ENCODE measurements at places on chromosomes 7 and 10.

DNA sequence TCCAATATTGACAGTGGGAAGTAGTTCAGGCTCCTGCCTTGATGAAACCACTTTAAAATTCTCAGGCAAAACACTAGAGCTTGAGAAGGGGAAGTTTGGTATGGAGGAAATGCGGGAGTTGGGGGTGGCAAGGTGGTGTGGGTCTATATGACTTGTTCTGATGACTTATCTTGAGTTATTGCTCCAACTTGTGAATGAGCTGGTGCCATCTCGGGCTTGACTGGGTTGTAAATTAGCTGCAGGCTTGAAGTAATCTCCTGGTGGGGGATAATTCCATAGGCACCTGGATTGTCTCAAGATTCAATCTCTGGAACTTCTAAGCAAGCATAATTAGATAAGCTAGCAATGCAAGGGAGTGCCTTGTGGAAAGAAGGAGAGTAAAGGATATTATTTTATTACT is 29.0 kb downstream of the MRPL32 start:
- DNase-seq, result no peak

GRCh38 chr7:27605689-27606269 is 56.9 kb downstream of the HIBADH start:
- DNase-seq, result no peak

DNA sequence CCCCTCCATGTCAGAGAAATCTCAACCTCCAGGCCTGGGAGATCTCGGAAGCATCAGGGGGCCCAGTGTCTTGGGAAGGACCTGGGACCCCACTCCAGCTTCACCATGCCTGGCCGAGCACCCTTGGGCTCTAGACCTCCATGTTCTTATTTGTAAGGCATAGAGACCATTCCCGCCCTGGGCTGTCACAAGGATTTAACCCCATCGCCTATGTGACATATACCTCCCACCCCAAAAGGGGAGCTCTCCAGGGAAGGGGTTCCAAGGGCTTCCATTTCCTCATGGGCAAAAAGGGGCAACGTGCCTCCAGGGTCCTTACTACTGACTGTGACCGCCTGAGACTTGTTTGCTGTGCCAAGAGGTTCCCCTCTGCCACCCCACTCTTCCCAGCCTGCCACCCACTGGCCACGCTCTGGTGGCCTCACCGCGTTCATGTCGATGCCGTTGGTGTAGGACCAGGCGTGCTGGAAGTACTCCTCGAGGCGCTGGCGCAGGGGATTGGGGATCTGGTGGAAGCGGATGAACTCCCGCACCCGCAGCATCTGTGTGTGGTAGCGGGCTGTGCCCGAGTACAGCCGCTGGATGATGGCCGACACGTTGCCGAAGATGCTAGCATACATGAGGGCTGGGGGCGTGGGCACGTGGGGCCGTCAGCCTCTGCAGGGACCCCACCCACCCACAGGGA is 27.5 kb downstream of the KCNH2 start:
- no peak for DNase-seq

DNA sequence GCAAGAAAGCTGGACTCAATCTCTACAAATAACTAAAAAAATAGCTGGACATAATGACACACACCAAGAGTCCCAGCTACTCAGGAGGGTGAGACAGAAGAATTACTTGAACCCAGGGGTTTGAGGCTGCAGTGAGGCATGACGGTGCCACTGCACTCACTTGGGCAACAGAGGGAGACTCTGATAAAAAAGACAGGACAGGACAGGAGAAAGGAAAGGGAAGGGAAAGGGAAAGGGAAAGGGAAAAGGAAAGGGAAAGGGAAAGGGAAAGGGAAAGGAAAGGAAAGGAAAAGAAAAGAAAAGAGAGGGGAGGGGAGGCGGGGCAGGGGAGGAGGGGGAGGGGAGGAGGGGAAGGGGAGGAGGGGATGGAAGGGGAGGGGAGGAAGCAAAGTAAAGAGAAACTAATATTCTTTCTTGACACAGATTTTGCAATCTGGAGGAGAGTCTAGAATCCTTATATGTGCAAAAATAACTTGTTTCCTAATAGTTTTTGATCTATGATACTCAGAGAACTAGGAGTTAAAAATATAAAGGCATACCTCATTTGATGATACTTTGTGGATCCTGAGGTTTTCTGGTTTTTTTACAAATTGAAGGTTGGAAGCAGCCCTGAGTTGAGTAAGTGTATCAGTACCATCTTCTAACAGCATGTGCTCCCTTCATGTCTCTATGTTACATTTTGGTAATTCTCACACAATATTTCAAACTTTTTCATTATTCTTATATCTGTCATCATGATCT is 8.0 kb downstream of the SAR1A start:
- DNase-seq, result no peak

All from activated naive CD8-positive, alpha-beta T cell treated with anti-CD3 and anti-CD28 coated beads for 36 hours (primary cell).